Myocyte (in vitro differentiated cells): ENCODE measurements at places on chromosomes 11 and 22. TPM values are rescaled to one million over a fixed set of nuclear protein-coding genes. Genes with fewer than 3 reads are reported as not detected.

GRCh38 chr11:62505440-62506091 is 41.0 kb downstream of the AHNAK start:
- no peak for DNase-seq

DNA sequence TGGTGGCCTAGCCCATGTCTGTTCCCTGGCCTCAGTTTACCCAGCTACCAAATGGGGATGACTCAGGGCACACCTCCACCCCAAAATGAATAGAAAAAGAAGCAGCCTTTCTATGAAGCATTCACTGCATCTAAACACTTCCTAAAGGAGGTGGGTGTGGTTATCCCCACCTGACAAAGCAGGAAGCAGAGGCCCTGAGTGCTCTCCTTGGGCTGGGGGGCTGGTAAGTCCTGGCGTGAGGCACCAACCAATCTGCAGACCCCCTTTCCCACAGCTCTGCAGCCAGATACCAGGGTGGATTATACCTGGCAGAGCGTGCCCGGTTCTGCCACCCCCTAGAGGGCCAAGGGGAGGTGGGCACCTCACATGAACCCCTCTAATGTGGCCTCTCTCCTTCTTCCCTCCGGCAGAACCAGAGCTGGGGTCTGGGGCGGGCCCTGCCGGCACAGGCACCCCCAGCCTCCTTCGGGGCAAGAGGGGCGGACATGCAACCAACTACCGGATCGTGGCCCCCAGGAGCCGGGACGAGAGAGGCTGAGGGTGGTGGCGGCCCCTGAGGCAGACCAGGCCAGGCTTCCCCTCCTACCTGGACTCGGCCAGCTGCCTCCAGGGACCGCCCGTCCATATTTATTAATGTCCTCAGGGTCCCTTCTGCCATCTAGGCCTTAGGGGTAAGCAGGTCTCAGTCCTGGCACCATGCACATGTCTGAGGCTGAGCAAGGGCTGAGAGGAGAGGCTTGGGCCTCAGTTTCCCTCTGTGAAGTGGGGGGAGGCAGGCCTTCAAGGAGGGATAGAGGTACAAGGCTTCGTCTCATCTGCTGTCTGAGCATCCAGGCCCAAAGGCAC is 9.2 kb downstream of the RHBDD3 start:
- no peak for DNase-seq

DNA sequence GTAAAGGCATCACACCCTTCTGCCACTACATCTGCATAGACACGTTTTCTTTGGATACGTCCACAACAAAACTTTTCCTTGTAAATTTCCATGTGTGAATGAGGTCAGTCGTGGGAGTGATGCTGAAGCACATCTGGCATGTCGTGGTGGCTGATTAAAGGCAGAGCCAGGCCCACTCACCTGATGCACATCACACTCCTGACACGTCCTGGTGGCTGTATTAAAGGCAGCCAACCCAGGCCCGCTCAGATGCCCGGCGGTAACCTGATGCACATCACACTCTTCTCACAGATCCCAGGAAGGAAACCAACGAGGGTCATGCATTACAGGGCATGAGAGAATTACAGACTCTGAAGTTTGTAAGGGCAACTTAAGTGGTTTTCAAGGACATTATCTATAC is 321.6 kb upstream of the B3GAT1 start:
- no peak for DNase-seq

GRCh38 chr11:111548525-111548924 is 8.0 kb downstream of the LAYN start:
- DNase-seq = no peak

- peak; percentile 54 for DNase-seq
These were observed 71.8 kb downstream of the PIWIL4 start for GRCh38 chr11:94638902-94639373.

- DNase-seq = peak; percentile 37
These were observed 122.4 kb downstream of the FEZ1 start for GRCh38 chr11:125373426-125374391.

ZNF280B gene
- total RNA-seq = 3.6 and 7.3 TPM in 2 replicates

- DNase-seq = no peak
These were observed 6.4 kb downstream of the RAC2 start for GRCh38 chr22:37237371-37238268.

GRCh38 chr11:66080055-66080817 is 10.2 kb downstream of the PACS1 start:
- peak; percentile 75 for DNase-seq

OR6A2 gene
- total RNA-seq = not detected in 2 replicates

DNA sequence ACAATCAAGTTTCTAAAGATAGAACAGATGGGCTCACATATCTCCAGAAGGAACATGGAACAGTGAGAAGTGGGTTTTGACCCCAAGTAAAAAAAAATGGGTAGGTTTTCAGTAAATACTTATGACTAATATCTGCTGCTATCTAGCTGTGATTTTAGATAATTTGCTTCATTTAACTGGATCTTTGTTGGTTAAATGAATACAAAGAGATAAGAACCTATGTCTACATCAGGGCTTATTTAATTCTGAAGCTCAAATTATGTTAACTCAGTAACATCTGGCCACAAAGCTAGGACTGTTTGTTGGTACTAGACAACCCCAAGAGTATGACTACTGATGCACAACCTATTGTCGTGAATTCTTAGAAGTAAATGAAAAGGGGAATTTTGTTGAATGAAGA is 144.4 kb upstream of the SESN3 start:
- no peak for DNase-seq

GRCh38 chr11:122754553-122755322 is 83.6 kb upstream of the CRTAM start:
- DNase-seq = no peak

DNA sequence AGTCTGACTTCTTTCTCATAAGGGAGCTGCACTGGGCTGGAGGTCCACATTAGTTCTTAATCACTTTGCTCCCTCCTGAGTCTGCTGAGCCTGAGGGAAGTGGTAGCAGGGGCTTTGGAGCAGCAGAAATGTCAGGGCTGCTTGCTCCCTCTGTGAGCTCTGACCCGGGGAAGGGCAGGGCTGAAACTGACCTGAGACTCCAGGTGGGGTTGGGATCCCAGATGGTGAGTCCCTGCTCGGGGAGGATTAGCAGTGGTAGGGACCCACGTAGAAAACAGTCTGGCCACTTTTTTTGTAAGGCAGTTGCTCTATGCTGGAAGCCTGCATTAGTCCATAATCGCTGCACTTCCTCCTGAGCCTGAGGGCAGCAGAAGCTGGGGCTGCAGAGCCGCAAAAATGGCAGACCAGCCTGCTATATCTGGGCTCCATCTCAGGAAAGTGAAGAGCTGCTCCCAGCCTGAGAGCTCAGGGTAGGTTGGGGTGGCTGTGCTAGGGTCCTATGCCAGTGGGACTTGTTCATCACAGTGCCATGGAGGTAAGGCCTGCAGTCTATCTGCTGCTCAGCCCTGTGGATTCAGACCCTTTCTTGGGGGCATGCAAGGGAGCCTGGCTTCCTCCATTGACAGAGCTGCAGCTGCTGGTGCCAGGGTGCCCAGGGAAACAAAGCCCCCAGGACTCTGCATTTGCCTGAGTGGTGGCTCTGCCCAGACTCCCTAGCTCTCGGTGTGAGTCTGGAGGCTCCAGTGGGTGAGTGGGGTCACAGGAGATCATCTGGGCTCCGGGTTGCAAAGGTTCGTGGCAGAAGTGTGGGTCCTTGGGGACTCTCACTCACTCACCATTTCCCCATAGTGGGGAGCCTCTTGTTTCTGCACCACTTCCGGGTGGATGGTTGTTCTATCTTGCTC is 854.3 kb downstream of the LUZP2 start:
- DNase-seq = no peak

NUDT8 gene
- total RNA-seq = 2.3 and 5.9 TPM in 2 replicates

- no peak for DNase-seq
These were observed 66.0 kb upstream of the KIRREL3 start for GRCh38 chr11:127066401-127067090.

DNA sequence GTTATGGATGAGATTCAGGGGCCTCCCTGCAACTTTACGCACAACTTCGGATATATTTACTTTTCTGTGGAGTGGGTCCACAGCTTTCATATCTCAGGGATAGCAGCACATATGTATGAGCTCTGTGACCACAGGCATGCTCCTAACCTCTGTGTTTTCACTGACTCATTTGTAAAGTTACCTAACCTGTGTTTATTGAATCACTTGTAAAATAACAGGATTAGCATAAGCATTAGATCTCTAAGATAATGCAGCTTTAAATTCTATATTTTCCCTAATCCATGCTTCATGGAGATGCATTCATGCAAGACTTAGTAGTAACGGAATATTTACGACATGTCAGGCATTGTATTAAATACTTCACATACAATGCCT is 47.9 kb upstream of the DDI1 start:
- no peak for DNase-seq

DNA sequence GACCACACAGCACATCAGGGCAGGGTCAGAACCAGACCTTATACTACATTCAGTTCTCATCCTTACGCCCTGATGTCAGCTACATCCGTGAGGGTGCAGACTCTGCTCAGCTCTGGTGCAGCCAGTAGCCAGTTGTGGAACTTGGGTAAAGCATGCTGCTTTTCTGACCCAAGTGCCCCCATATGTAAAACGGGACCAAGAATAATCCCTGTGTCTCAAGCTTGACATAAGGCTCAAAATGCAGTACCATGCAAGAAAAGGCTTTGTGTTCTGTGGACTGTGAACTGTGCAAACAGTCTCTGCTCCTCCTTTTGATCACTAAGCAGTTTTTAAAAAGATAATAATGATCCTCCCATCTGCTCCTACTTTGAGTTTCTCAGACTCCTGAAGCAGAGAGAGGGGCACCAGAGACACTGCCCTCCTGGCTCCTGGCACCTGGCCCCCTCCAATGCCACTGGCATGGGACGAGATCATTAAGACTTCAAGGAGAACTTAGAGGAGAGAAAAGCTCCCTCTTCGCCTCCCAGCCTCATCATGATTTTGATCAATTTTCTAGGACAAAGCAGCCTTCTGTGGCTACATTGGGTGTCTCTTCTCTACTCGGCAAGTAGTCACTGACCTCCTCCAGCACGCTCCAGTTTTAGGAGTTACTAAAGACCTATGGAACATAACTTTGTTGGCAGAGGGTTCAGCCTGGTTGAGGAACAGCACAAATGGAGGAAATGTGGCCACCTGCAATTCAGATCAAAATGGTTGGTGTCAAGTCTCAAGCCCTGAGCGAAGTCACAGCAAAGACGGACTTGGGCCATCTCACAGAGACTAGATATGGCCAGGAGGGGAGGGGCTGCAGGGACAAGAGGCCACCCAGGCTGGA is 23.9 kb downstream of the IL10RA start:
- DNase-seq = no peak
